Stimulated activated CD8-positive, alpha-beta memory T cell treated with anti-CD3 and anti-CD28 coated beads, Interleukin-15, amount 100 ng/mL, for 4 hours (primary cell): ENCODE measurements at places on chromosomes 6 and 20.

- no peak for DNase-seq
Observed at GRCh38 chr20:50991076-50991475, 31.8 kb downstream of the KCNG1 start.

DNA sequence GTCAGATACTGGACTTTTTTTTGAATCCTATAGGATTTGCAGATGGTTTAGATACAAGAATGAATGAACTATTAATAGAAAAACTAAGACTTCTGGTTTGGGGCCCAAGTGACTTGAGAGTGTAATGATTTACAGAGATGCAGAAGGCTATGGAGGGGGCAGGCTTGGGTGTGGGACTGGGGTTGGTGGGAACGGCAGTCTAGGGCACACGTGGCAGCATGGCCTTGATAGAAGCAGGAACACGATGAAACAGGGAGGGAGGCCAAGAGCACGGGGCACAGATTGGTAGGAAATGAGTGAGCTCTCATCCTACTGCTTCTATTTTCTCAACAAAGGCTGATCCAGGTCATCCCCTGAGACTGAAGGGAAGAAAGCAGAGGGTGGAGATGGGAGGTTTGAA lies 3.4 kb upstream of the UST start:
- no peak for DNase-seq

DNA sequence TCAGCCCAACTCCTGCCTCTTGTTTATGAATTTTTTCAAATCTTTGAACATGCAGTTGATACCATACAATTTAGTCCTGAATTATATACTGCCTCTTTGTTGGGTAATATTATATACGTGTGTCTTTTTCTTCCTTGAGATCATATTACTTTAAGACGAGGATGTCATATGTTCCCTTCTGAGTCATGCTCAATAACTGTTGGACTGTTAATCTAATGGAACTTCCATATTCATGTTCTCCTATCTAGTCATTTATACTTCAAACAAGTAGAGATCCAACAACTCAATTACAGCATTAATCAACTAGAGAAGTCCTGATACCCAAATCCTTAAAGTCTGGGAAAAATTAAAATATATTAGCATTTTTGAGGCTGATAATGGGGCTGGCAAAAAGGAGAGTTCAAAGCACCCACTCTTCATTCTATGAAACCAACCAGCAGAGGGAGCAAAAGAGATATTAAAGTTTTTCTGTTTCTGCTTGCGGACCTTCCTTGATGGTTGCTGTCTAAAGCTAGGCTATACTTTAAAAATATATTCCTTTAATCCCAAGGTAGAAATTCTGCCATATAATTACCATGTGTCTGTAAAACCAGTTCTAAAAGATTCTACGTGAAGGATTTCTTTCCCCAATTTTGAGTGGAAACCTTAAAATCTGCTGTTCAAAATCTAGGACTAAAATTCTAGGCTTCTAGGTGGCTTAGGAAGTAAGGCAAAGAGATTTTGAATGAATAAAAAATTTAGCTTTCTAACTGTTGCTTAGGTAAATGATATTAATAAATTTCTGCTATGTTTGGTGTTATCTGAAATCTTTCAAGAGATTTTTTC lies 498.9 kb downstream of the BCKDHB start:
- DNase-seq, result no peak

- DNase-seq, result no peak
Observed at GRCh38 chr6:7998103-7998725, 66.0 kb downstream of the BLOC1S5 start.

DNA sequence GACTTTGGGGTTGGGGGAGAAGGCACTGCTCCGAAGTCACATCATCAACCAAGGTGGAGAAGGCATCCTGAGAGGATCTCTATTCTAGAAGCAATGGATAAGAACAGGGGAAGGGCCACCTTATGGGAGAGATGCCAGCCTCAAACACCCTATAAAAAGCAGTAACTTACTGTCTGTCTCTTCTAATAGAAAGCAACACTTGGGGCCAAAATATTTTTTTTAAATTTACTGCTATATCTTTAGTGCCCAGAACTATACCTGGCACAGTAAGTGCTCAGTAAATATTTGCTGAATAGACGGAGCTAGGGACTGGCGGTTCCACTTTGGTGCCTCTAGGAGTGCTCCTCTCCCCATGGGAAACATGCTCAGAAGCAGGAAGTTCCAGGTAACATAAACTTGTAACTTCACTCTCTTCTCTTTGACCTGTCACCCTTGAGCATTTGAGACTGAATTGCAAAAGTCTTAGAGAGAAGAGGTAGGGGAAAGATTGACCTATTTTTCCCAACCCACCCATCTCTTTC lies 807 bp upstream of the OTOR start:
- no peak for DNase-seq

GRCh38 chr6:163343609-163344008 lies 70.9 kb upstream of the QKI start:
- no peak for DNase-seq

GRCh38 chr6:116405652-116406356 lies 35.1 kb downstream of the DSE start:
- no peak for DNase-seq

GRCh38 chr6:16324606-16325225 lies 86.3 kb downstream of the GMPR start:
- no peak for DNase-seq

DNA sequence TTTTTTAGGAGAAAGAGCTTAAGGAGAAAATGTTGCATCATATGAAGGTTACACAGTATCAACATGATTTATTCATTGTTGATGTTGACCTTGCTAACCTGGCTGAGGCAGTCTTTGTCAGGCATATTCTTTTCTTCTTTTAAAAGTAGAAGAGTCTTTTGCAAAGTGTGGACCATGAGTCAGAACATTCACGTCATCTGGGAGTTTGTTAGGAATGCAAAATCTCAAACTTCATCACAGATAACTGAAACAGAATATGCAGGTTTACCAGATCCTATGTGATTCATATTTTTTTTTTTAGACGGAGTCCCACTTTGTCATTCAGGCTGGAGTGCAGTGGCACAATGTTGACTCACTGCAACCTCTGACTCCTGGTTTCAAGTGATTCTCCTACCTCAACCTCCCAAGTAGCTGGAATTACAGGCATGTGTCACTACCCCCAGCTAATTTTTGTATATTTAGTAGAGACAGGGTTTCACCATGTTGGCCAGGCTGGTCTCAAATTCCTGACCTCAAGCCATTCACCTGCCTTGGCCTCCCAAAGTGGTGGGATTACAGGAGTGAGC lies 530.4 kb upstream of the BTBD3 start:
- DNase-seq, result no peak

- no peak for DNase-seq
Observed at GRCh38 chr20:6524305-6524704, 243.2 kb upstream of the BMP2 start.

DNA sequence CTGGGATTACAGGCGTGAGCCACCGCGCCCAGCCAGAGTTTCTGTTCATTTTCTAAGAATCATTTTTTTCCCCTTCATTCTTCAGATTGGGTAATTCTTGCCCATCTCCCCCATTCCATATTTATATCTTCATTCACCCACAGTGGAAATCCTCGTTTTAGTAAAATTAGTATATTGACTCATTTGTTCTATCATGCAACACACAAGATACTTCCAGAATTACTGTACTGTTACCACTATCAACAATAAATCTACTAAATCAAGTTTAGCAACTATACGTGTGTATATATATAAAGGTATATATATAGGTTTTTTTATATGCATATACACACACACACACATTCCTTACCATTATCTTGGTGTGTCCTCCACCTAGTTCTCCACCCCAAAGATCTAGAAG lies 41.2 kb upstream of the KCNG1 start:
- no peak for DNase-seq

DNA sequence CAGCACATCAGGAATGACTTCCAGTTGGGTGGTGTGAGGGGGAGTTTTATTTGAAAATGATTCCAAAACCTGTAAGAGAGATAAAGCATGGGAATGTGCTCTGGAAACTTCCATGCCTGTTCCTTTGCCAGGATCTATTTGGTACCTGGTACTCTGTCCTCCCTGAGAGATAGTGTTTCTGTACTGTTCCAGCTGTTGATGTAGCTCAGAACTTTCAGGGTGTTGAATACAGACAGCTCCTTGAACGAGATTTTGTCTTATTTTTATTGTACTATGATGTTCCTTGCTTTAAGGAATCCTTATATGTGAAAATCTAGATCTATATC lies 148.7 kb upstream of the RIPOR2 start:
- no peak for DNase-seq

- no peak for DNase-seq
Observed at GRCh38 chr20:61125546-61126180, 126.4 kb upstream of the CDH4 start.

- no peak for DNase-seq
Observed at GRCh38 chr6:167146135-167146534, 11.6 kb downstream of the GPR31 start.

GRCh38 chr20:50189681-50190250 lies 864 bp upstream of the CEBPB start:
- DNase-seq, result no peak

- DNase-seq, result no peak
Observed at GRCh38 chr20:18669241-18670019, 81.6 kb downstream of the DTD1 start.

GRCh38 chr6:106315765-106316374 lies 9.7 kb downstream of the ATG5 start:
- no peak for DNase-seq

- DNase-seq, result no peak
Observed at GRCh38 chr6:45513843-45514242, 136.1 kb upstream of the SUPT3H start.

DNA sequence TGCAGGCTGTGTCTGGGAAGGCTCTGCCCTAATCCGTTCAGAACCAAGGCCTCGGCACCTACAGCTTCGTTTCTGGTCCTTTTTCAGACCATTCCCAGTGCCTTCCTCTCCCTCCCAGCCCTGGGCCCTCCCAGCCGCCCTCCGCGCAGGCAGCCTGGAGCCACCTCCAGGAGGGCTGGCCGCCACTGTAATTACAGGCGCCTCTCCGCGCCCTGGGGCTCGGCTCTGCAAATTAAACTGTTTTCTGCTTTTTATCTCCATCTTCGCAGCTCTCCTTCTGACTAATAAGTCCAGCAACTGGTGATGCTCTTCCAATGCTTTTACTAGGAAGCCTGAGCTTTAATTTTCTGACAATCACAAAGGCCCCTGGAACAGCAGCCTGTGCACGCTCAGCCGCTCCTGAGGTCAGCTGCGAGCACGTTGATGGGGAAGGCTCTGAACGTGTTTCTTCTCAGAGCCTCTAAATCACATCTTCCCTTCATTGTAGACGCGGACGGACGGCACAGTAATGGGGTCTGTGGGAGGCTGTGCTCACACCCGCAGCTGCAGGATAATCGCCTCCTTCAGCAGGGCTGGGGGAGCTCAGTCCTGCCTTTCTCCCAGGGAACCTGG lies 194.6 kb downstream of the DLL1 start:
- DNase-seq, result no peak

DNA sequence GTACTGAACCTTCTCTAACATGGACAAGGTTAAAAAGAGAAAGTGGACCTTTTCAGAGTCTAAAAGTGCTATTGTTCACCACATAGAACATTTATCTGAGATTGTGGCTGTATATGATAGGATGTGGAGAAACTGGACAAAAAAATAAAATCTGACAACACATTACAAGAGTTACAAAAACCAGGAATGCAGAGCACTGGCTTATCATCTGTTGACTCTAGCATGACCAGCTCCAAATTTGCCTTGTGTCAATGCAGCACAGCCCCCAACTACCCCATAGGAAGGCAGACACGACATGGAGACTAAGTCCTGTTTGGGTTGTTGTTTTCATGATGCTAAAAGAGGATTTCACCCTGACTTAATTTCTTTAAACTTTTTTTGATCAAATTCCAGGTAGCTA lies 436.9 kb upstream of the MARCKS start:
- no peak for DNase-seq

- DNase-seq, result no peak
Observed at GRCh38 chr6:10453596-10453995, 38.7 kb upstream of the TFAP2A start.
